ENCODE measurements at places on chromosomes 2 and 18.

- no peak for DNase-seq
These were observed 11.5 kb downstream of the NPC1 start for GRCh38 chr18:23574611-23575308.

GRCh38 chr18:54043484-54044251, 180.8 kb downstream of the MBD2 start:
- peak; percentile 9 for DNase-seq

- DNase-seq: no peak
These were observed 1815.3 kb upstream of the CELF4 start for GRCh38 chr18:39380866-39381265.

DNA sequence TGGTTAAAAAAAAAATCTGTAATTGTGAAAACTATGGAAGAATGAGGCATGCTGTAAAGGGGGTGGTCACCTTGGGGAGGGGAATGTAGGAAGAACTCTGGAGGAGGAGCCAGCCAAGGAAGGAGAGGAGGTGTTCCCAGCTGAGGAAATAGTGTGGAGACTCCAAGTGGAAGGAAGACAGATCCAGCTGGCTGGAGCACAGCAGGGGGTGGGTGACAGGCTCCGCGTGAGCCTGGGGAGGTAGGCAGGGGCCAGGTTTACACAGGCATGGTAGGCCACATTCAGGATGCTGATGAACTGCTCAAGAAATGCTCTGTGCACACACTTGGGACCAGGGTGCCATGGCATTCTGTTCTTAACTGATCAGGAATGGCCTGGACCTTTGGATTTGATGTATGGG, 16.8 kb downstream of the AFF3 start:
- DNase-seq: no peak

GRCh38 chr2:144014103-144014502, 505.8 kb downstream of the ZEB2 start:
- DNase-seq: peak; percentile 19

DNA sequence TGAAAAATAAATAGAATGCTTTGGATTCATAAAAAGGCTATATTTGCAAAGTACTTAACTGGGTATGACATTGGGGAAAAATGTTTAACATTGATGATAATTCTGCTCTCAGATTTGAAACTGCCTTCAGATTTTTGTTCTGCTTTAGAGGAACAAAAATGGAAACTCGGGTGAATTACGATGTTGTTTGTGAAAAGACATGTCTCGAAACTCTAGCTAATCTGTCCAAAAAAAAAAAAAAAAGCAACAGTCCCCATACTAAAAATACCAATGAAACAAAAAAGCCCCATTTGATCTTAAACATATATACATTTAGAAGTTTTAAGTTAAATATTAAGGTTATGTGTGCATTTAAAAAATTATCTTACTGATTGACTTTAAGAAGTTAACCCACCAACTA, 3.0 kb downstream of the ZDBF2 start:
- no peak for DNase-seq

- no peak for DNase-seq
These were observed 636.1 kb upstream of the KLHL29 start for GRCh38 chr2:22748909-22749308.

DNA sequence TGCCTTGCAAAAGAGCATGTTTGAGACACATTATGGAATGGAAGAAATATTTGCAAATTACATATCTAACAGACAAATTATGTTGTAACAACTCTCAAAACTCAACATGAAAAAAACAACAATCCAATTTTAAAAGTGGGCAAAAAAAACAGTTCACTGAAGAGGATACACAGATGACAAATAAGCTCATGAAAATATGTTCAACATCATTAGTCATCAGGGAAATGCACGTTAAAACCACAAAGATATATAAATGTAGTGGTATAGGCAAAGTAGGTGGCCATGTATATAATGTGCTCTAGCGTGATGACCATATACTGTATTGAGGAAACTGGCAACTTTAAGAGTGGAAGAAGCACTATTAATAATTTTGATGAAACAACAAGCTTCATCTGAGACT, 220.1 kb downstream of the IRS1 start:
- DNase-seq: no peak

DNA sequence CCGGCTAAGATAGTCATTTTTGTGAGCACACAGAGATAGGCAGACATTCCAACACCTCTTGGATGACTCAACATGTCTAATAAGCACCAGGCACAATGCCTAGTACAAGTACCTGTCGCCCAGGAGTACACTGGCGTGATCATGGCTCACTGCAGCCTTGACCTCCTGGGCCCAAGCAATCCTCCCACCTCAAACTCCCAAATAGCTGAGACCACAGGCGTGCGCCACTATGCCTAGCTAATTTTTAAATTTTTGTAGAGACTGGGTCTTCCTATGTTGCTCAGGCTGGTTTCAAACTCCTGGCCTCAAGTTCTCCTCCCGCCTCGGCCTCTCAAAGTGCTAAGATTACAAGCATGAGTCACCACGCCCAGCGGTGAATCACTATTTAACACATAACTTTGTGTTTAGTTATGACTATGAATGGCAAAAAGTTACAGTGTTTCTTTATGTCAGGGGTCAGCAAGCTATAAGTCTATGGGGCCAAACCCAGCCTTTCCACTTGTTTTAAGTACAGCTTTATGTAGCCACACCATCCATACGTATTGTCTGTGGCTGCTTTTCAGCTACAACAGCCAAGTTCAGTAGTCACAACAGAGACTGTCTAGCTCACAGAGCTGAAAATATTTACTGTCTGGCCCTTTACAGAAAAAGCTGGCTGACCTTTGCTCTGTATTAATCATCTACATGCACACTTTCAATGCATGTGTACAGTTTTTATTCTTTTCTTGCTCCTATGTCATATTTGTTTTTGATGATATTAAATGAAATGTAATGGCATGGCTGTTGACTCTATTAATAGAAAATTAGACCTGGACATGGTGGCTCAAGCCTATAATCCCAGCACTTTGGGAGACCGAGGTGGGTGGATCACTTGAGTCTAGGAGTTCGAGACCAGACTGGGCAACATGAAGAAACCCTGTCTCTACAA, 18.7 kb downstream of the ORC2 start:
- DNase-seq: peak; percentile 44

DNA sequence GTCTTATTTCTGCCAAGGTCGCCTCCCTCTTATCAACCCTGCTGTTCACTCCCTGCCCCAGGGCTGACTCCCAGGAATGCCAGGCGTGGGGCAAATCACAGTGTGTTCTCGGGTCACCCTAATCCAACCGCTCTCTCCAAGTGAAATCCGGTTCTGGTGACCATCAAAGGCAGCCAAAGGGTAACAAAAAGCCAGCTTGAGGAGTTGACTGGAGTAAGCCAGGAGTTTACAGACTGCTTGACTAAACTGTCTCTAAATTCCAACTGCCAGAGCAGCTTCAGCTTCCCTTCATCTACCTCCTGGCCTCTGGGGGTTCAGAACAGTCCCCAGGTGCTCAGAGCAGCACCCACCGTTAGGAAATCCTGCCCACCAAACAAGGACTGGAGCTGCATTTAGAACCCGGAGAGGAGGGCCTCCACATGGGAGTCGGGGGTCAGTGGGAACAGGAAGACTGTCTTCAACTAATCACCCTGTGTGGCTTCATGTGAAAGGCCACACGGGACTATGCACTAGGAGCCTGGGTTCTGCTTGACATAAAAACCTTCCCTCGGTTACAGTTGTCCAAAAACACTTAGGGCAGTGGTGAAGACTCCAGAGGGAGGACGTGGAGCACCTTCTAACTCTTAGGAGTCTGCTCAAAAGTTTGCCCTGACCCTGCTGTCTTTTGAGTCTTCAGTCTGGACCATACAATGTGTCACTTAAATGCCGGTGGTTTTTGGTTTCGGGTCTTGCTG, 24.2 kb upstream of the MCFD2 start:
- DNase-seq: no peak

DNA sequence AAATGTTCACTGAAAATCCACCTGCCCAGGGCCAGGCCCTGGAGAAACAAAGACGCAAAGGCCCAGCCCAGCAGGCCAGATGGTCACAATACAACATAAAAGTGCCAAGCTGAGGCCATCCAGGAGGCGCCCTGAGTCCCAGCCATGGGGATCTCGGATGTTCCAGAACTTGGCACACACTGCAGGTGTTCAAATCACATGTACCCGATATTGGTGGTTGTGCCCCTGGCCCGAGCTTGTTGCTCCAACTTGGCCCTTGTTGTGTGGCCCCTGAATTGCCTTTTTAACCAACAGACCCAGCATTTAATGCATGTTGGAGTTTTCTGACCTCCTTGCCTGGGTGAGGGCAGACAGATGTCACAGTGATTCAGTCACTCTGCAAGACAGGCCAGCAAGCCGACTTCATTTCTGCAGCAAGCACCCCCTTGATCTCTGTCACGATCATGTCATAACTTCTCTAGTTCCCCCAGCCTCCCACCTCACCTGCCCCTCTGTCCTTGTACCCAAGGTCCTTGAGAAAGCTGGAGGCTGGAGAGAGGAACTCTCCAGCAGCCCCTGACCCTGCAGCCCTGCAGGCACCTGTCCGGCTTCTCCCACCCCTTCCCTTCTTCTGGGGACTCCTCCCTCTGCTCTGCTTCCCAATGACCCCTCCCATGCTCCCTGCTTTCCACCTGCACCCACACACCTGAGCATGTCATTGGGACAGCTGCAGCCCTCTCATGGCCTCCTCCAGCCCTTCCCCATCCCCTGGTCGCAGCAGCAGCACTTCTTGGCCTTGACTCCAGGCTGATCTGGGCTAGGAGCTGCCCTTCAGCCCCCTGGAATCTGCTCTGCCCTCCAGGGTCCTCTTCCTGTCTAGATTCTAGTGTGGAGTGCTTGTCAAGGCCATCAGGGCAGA, 9.1 kb downstream of the NGEF start:
- DNase-seq: no peak

DNA sequence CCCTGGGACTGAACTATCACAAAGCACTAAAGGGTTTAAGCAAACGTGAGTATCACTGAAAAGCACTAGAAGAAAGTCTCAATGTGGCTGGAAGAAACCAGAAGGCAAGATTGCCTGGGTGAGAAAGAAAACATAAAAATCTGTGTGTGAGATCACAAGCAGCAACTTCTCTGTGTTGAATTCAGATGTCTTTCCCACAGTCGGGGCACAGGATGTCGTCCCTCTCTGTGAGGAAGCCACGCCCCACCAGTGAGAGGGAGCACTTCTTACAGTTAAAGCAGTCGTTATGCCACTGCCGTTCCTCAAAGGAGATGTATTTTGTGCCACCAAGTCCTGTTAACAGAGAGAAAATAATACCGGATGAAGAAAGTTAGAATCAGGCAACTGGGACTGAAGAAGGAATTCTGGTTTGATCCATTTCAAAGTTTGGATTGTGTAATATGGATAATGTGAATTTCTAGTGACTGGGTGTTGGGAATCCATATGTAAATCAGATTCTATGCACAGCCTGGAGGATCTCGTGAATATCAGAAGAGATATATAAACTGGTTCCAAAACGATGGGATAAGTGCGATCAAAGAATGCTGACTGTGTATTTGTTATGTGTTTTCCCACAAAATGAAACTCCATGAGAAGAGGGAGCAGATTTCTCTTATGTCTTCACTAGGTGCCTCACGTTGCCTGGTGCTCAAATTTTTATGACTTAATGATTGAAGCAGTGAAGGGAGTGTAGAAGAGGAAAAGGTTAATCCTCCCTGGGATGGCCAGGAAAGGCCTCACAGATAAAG, 24.0 kb downstream of the C2orf49 start:
- DNase-seq: no peak

DNA sequence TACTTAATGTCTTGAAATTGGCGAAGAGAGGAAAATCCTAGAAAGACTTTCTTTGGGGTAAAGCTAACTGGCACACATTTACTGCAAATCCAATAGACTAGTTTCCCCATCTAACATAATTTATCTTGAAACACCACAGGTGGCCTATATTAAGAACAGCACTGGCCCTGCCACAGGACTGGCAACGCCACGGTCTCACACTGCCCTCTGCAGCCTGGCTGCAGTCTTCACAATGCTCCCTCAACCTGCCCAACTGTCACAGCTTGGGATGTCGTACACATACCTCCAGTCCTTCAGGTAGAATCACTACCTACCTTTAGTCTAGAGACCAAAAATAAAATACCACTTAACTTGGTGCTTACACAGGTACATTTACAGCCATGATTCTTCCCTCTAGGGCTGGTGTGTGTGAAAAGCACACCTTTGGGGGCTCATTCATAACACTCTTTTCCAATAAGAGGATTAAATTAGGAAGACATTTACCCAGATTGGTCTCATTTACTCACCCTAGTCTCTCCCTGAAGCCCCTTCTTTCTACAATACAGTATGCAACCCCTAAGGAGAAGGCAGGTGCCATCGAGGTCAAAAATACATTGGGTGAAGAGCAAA, 222.2 kb downstream of the C1D start:
- DNase-seq: peak; percentile 85

- peak; percentile 41 for DNase-seq
These were observed at the start of the genes COL4A3 and COL4A4 for GRCh38 chr2:227163998-227164762. COL4A3 (plus strand) TSS chr2:227164624; CDS start chr2:227164727, 103 bp downstream. COL4A4 (minus strand) TSS chr2:227164205; CDS start chr2:227147483, 16,722 bp downstream.

- no peak for DNase-seq
These were observed 3.3 kb downstream of the GPR39 start for GRCh38 chr2:132419941-132420340.

GRCh38 chr2:206160125-206160806, 571 bp downstream of the EEF1B2 start:
- DNase-seq: peak; percentile 86

DNA sequence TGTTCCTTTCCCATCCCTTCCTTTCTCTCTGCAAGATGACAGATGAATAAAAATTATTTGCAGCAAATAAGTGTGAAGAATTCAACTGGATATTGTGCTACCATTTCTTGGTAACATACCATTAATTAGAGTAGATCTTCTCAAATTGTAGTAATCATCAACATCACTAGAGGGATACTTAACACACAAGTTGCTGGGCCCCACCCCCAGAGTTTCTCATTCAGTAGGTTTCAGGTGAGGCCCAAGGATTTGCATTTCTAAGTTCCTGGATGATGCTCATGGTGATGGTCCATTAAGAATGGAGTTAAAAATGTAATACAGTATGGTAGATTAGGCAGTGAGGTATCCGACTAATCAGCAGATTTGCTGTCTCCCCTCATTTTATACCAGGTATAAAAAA, 594.0 kb downstream of the ERBB4 start:
- DNase-seq: no peak

GRCh38 chr2:101234169-101234938, 18.3 kb upstream of the CNOT11 start:
- DNase-seq: no peak

GRCh38 chr2:158134655-158135054, 33.0 kb downstream of the UPP2 start:
- no peak for DNase-seq

- DNase-seq: no peak
These were observed 47.7 kb upstream of the EHBP1 start for GRCh38 chr2:62657783-62658182.

- DNase-seq: no peak
These were observed 211.2 kb downstream of the ARL6IP6 start for GRCh38 chr2:152929628-152930027.

GRCh38 chr2:84792856-84793522, 87.9 kb downstream of the TRABD2A start:
- no peak for DNase-seq

- no peak for DNase-seq
These were observed 48.3 kb downstream of the THUMPD2 start for GRCh38 chr2:39730685-39731302.

- no peak for DNase-seq
These were observed 85.5 kb downstream of the MTA3 start for GRCh38 chr2:42653908-42654445.

Data from GM03348 (cell line).